Tongue (tissue), 3 donors: ENCODE measurements at places on chromosomes 2 and 18.

DNA sequence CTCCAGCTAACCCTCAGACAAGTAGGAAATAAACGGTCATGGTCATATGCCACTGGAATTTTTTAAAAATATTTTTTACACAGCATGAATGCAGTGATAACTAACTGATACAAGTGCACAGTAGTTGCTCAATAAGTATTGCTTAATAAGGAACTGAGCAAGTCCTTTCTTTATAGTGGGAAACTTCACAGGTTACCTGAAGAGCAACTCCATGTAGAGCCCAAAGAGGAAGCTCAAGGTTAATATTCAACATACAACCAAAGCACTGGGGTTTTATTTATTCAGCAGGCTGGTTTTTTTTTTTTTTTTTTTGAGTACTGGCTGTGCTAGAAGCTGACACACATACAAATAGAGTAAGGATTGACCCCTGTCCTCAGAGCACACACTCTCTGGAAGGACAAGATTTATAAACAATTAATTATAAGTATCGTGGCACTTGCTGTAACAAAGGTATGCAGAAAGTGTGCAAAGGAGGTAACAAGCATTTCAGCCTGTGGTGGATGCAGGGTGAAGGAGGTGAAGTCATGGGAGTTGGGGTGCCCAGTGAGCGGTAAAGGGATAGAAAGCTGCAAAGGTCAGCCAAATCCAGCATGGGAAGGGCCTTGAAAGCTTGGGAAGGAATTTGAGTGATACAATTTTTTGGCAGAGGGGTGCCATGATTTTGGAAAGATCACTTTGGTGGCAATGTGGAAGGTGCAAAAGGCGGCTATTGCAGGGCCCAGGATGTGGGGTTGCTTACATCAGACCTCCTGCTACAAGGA is 52.7 kb downstream of the ATOH8 start:
- no peak for DNase-seq

GRCh38 chr2:113967272-113967671 is 77.4 kb downstream of the ACTR3 start:
- DNase-seq: no peak

DNA sequence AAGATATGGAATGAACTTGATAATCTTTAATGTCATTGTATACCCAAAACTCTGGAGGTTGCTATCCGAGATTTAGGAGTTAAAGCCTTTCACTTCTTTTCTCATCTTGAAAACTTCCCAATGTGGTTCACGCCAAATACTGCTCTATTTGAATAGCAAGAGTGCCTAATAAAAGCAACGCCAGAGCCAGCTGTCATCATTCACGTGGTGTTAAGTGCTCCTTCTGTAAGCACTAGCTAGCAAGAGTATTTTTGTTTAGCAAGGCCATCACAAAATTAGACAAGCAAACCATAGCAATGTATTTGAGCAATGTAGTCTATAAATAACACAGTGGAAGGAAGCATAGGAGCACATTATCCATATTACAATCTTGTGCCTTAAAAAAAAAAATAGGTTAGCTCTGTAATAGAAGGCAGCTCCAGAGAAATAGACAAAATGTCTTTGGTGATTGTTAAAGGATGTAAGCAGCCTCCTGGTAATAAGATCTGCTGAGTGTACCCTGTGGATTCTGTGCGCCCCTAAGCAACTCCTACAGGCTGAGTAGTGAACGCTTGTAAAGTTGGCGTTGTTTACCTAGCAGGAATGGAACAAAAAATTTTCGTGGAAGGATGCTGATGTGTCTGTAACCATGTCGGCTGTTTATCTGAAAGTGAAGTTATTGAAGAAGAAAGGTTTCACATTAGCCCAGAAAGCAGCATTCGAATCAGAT is 518.0 kb downstream of the CNTNAP5 start:
- DNase-seq: peak; percentile 72

DNA sequence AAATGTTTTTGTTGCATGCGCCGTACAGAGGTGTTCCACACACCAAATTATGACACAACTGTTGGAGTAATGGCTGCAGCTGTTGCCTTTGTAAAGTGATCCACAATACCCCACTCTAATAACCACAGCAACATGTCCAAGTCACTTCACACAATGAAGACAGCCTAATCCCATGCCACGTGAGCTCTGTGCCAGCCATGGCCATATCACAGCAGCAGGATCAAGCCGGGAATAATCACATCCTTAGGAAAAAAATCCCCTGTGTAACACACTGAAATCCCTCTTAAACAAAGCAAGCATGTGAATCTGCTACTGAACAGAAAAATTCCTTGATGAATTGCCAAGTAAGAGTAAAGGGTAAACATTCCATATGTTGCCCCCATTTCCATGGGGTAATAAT is 179.5 kb upstream of the PARD3B start:
- DNase-seq: peak; percentile 91

- peak; percentile 1 for DNase-seq
Observed at GRCh38 chr2:201313362-201313761, 43.8 kb downstream of the FLACC1 start.

- DNase-seq: no peak
Observed at GRCh38 chr2:13332060-13332459, 615.3 kb downstream of the TRIB2 start.

DNA sequence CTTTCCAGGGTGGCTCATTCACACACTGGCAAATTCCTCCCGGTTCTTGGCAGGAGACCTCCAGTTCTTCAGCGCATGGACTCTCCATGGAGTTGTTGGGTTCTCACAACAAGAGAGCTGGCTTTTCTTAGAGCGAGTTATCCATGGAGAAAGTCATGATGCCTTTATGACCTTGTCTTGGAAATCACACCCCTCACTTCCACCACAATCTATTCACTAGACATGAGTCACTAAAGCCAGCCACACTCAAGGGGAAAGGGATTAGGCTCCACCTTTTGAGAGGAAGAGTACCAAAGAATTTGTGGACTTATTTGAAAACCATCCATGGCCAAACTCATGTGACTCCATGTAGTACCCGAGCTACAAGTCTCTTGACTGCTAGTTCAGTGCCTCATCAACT is 160.5 kb downstream of the SETBP1 start:
- no peak for DNase-seq

DNA sequence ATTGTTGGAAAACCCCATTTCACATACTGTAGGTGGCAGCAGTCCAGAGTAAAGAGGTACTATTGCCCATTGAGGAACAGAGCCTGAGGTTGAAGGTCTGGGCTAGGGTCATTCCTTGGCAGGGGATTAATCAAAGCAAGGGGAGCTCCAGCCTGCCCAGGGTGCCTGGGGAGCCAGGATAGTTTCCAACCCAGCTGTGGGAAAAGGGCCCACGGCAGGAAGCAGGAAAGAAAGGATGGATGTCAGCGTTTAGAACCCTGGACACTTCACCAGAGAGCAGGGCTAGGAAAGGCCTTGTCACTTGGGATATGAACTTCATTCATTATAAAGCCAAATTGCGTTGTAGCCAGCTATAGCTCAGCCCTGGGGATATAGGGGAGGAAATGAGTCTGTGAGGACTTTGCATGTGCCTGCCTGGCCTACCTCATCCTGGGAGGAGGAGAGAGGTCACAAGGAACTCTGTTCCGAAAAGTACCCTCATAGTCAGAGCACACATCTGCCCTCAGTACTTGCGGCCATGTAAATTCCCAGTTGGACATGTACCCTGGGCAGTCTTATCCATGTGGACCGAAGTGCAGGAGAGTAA is 140.2 kb upstream of the COPS8 start:
- no peak for DNase-seq

- DNase-seq: no peak
Observed at GRCh38 chr2:98065808-98066207, 21.2 kb upstream of the VWA3B start.

- peak; percentile 42 for DNase-seq
Observed at GRCh38 chr18:22558945-22559385, 141.2 kb upstream of the CTAGE1 start.

DNA sequence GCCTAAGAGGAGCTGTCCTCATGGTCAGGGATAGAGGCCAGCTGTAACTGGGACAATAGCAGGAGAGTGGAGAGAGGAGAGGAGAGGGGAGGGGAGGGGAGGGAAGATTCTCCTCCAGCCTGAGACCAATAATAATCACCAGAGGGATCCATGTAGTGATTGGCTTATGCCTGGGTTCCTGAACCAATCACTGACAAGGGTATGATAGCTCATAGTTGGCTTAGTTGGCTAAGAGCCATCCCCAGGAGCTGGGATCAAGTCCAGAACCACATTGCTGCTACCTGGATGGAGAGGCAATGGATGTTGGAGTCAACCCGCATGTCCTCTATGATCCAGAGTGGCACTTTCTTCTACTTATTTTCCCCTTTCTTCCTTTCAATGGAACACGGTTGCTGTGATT is 7.7 kb upstream of the ST8SIA5 start:
- DNase-seq: no peak

DNA sequence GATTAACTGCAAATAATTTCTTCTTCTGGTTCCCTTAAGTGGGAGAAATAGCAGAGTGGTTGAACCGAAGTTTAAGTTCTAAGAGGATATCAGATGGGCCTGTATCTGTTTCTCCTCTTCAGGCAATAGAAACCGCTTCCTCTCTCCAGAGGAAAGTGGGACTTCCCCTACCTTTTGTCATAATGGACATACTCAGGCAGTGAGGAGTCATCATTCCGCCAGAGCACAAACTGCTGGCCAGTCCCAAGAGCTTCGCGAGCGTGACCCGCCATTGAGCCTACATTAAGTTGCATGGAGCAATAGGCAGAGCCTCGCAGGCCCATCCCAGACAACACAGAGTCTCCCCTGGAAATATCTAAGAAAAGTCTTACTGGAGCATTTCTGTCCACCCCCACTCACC is 158.9 kb downstream of the LDLRAD4 start:
- peak; percentile 11 for DNase-seq

DNA sequence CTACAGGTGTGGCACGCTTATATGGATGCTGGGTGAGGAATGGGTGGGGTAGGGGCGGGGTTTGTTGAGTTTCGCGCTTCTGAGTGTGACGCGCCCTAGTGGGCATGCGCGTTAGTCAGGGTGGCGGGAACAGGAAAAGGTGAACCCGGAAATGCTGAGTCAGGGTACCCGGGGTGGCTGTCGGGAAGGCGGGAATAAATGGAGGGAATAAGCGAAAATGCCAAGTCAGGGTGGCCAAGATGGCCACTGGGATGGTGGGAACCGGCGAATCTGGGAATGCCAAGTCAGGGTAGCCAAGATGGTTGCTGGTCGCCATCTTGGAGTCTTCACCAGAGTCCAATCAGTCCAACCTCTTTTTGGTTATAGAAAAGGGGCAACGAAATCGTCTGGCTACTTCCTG is 585.0 kb downstream of the SUCLG1 start:
- no peak for DNase-seq

DNA sequence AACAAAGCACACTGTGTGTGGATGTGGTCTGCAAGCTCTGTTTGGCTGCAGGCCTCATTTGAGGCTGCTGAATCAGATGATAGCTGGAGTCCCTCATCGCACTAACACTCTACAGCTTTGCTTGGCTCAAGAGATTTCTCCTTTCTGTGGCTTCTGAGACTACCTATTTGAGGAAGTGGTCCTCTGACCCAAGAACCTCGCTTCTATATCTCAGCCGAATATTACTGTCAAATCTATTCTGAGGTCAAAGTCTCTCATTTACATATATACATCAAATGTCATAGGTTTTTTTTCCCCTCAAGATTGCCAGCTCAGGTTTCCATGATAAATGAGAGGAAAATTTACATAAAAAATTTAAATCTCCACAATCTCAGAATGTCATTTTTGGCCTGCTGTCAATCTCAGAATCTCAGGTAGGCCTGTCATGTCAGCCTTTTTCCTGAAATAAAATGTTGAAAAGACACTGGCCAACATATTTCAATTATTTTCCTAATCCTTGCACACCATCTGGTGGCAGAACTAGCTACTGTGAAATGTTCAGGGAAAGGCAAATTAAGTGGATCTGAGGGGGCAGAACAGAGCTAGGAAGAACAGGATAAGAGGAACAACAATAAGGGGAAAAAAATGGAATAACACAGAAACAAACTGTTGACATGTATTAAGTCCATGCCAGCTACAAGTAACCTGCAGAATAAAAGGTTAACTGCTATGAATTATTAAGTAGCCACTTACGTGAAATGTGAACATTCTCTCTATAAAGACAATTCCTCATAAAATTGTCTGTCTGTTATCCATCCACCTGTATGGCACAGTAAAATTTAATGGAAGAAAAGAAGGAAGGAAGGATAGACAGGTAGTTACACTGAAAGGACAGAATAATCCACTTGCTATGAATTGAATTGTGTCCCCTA is 39.3 kb downstream of the AP1S3 start:
- DNase-seq: peak; percentile 74

DNA sequence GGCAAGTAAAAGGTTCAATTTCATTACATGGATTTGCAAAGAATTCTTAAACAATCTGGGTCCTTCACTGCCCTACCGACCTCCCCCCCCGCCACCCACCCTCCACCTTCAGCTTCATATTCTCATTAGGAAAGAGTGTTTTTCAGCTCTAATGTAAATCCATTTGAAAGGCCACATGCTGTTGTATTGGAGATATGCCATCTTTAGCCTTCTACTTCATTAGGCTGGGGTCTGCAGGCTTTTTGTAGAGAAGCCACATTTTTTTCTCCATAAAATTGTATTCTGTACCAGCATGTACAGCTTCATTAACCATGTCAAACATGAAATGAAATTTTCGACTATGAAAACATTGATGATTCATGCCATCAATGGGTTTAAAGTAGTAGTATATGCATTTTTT is 42.8 kb upstream of the THUMPD2 start:
- no peak for DNase-seq

DNA sequence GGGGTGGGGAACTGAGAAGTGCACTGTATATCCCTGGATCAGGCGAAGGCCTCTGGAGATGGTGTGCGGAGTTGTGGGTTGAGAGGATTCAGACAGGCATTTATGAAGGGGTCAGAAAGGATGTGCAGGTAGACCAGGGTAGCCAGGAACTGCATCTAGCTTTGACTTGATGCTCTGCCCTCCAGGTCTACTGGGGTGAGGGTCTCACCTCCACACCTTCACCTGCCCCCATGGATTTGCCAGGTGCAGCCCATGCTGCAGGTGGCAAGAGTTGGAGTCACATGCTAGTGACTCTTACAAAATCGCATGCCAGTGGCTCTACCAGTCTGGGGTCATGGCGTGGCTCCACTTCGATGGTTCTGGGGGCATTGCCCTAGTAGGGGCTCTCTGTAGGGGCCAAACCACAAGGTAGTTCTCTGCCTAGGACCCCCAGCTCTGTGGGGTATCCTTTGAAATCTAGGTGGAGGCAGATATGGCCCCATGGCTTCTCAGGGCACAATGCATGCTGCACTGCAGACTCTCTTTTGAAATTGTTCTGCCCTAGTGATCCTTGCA is 18.9 kb upstream of the KCNF1 start:
- DNase-seq: no peak

- no peak for DNase-seq
Observed at GRCh38 chr2:191488135-191488534, 189.8 kb upstream of the NABP1 start.

GRCh38 chr2:97950329-97951154 is 45.2 kb downstream of the TMEM131 start:
- DNase-seq: no peak

DNA sequence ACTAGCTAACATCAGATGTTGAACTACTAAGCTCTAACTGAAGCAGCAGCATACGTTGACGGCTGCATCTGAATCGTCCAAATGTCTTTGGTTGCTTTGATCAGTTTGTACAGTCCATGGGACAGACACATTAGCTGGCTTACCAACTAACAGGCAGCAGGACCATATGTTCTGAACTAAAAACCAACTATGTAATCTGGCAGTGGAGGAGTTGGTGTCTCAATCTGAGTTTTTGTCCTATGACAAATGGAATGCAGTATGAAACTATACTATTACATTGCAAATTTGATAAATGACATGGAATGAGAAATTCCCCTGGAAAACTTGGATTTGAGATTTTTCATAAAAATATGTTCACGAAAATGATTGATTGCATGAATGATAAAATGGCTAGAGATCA is 79.5 kb downstream of the EPHA4 start:
- DNase-seq: no peak

- DNase-seq: no peak
Observed at GRCh38 chr2:54840559-54841468, 117.4 kb downstream of the EML6 start.
